ENCODE measurements at places on chromosomes 5 and 9.

- DNase-seq: no peak
These were observed 35.4 kb downstream of the RIGI start for GRCh38 chr9:32490601-32491000.

GRCh38 chr5:59562756-59563389 is 330.7 kb downstream of the PDE4D start:
- peak; percentile 18 for DNase-seq

GRCh38 chr5:62395210-62395950 is 8.3 kb downstream of the DIMT1 start:
- no peak for DNase-seq

GRCh38 chr5:135008556-135008955 is 25.5 kb downstream of the PITX1 start:
- DNase-seq: no peak

DNA sequence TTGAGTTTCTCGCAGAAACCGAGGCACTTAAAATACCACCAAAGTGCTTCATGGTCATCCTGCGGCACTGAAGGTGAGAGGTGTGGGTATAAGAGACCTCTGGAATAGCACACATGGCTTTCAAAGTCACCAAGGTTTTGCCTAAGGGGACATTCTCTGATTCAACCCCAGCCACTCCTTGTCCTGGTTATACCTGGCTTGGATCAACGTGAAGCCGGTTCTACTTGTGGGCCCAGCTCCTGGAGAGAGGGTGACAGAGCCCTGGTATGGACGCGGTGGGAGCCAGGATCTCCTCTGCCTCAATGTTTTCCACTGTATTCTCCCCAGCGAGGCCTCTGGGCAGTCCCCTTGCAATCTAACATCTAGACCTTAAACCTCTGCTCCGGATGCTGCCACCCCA is 132.0 kb downstream of the FSTL4 start:
- no peak for DNase-seq

GRCh38 chr9:22050924-22051323 is 41.8 kb upstream of the CDKN2B start:
- no peak for DNase-seq

- no peak for DNase-seq
These were observed 3.8 kb downstream of the NDST1 start for GRCh38 chr5:150511578-150512367.

- no peak for DNase-seq
These were observed 59.2 kb downstream of the PRELID2 start for GRCh38 chr5:145775893-145776444.

DNA sequence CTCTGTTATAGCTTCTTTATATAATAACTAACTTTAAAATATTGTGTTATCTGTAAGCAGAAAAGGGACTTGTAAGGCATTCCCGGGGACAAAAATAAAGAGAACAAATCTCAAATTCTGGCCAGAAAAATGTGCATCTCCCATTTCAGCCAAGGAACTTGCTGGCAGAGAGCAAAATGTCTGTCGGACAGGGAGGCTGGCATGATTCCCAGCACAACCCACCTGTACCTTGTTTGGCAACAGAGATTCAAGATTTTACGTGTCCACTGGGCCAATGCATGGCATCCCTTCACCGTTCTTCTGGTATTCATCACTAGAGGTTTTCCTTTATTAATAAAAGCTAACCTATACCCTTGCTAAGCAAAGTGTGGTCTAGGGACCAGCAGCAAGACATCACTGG is 566.6 kb downstream of the PSAT1 start:
- no peak for DNase-seq

GRCh38 chr9:107049803-107050184 is 186.8 kb downstream of the ZNF462 start:
- no peak for DNase-seq

- DNase-seq: no peak
These were observed 55.8 kb downstream of the PARP8 start for GRCh38 chr5:50722223-50722622.

DNA sequence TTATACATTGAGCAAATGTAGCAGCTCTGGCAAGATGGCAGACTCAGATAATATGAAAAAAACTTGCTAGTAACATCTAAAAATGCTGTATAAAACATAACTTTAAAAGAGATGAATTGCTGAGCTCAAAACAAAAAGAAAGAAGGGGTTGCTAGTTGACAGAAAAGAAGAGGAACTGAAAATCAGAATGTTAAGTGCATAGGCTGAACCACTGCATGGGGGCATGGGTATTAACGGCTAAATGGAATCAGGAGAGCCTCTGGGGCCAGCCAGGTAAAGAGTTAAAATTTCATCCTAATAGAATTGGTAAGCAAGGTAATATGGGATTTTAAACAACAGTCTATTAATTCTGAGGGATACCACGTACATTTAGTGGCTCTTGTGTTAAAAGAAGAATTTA is 146.8 kb downstream of the SMC2 start:
- no peak for DNase-seq

DNA sequence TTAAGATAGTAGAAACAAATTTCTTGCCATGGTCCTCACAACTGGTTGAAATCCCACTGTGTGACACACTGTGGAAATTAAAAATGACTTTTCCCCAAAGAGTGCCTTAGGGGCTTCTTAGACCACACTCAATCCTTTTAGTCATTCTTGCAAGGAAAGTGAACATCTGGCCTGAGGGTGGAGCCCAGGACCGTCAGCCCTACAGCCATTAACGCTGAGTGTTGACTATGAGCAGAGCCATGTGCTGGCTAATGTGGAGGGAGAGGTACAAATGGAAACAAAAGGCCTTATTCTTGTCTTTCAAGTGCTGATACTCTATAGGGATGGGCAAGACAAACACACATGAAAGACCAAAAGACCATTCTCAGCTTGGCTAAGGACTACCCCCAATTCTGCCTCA is 456.5 kb downstream of the ZSWIM6 start:
- no peak for DNase-seq

GRCh38 chr5:157253547-157253946 is 12.4 kb upstream of the CYFIP2 start:
- DNase-seq: no peak

- no peak for DNase-seq
These were observed 926.1 kb upstream of the DMAC1 start for GRCh38 chr9:8725635-8726034.

- no peak for DNase-seq
These were observed 7.8 kb downstream of the IL6ST start for GRCh38 chr5:55986931-55987330.

DNA sequence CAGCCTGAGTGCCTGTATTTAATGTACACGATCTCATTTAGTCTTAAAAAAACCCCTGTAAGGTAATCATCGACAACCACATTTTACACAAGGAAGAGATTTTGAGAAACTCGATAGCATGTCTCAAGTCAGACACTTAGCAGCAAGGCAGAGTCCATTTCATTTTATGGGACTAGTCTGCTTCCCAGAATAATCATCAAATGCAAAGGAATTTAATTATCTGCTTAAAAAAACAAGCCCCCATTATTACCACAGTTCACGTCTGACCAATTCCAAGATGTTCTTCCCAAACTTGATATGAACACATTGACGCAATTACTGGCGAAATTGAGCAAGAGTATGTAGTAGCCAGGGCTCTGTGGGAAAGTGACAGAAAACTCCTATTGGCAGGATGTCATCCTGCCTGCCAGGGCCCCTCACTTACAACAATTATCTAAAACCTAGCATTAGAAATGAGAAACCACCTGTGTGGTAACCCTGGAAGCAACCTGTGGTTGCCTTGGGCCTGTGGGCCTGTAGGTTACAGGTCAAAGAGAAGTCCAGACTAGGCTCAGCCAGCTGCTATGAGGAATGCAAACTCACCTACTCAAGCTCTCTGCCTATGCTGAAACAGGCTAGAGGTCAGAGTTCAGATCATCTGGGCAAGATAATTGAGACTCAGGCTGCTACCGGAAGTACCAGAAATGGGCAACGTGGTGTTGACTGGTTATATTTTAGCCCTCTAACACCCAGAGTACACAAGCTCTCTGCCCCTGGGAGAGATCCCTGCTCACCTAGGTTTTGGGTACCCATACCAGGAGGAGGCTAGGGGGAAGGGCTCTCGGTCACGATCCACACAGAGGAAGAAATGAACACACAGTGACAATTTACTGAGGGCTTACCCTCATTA is 1.6 kb downstream of the B4GALT1 start:
- peak; percentile 70 for DNase-seq

- DNase-seq: no peak
These were observed 48.1 kb downstream of the EBF1 start for GRCh38 chr5:159051421-159052282.

DNA sequence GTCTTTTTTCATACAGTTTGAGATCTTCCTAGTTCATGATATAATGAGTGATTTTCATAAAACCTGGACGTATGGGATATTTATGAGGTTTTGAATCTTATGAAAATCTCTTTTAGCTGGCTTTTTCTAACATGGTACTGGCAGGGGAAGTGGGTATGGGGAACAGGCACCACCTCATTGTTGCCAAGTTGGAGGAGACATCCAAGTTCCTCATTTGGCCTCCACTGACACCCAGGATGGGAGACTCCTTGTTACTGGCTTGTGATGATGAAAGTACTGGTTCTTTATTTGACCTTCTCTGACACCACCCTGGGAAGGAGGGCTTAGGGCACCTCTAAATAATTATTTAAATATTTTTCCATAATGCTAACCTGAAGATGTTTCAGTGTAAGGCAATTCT is 4.0 kb upstream of the TNPO1 start:
- DNase-seq: no peak

DNA sequence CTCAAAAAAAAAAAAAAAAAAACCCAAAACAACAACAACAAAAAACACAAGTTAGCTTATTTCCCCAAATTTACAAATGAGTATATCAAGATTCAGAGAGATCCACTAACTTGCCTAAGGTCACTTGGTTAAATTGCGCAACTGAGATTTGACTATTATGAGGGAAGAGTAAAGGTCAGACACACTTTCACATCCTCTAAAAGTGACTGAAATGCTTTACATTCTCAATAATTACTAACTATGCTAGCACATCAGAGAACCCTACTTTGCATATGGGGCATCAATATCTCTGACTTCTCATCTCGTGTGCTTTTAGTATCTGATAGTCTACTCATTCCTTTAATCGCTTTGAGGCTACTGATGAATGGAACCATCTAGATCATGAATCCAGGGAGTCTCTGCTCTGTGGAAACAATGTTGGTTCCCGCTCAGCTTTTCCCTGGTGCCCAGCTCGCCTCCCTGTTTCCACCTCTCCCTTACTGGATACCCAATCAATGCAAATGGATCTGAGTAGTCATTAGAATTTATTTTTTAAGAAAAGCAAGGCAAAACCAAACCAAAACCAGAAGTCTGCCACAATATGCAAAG is 182.1 kb upstream of the TRIM32 start:
- no peak for DNase-seq

GRCh38 chr5:120765189-120765588 is 301.1 kb downstream of the PRR16 start:
- DNase-seq: no peak

- no peak for DNase-seq
These were observed 86.1 kb downstream of the SH3TC2 start for GRCh38 chr5:148976569-148977381.

DNA sequence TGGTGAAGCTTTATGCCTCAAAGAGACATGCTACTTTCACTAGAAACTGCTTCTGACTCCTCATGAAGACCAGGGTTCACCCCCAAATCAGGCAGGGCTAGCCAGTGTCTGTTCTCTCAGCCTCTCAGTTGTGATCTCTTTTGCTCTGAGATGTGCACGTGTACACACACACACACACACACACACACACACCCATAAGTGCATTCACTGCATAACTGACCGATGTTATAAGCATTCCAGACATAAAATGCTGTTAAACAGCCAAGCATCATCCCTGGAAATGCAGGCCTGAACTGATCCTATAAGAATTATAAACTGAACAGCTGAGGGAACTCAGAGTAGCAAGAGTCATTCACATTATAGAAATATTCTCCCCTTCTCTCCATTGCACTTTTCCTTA is 85.0 kb downstream of the FSTL4 start:
- DNase-seq: no peak

- DNase-seq: no peak
These were observed 156.1 kb downstream of the LURAP1L start for GRCh38 chr9:12930906-12931305.

DNA sequence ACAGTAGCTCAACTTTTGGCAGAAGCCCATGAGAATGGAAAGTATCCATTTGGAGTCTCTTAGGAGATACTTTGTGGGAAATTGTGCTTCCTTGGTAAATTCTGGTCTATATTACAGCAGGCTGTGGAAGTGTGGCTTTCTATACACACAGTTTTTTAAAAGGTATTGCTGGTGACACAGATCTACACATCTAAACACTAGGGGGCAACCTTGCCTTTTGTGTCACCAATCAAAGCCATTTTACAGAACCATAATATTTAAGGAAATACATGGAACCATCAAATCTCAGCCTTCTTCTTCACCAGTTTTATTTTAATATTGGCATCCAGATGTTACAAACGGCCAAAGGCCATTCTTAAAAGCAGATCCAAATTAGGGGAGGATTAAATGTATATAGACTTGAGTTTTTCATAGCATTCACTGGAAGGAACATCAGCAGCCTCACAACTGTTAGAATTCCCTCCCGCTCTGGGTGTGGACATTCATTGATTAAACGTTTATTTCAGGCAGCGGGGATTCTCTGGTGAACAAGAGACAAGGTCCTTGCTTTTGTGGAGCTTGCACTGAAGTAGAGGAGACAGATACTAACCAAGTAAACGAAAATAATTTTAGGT is 132.4 kb upstream of the EPB41L4A start:
- DNase-seq: peak; percentile 34

GRCh38 chr5:121019106-121019505 is 555.0 kb downstream of the PRR16 start:
- DNase-seq: no peak

GRCh38 chr5:44603496-44604272 is 205.1 kb upstream of the MRPS30 start:
- DNase-seq: no peak

- DNase-seq: no peak
These were observed 16.8 kb downstream of the C9orf57 start for GRCh38 chr9:72043576-72043975.

GRCh38 chr9:967903-968641 is 8.4 kb upstream of the DMRT3 start:
- DNase-seq: no peak

DNA sequence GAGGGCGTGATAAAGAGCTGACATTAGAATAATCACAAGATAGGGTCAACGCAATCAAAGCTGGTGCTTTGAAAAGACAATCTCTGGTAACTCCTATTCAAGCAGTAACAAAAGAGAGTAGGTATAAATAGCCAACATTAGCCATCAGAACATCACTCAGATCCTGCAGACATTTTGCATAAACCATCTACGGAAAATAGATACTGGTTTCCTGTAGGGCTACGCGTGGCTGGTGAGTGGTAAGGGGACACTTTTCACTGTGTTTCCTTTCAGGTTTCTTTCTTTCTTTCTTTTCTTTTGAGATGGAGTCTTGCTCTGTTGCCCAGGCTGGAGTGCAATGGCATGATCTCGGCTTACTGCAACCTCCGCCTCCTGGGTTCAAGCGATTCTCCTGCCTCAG is 22.3 kb downstream of the TTF1 start:
- DNase-seq: no peak

GRCh38 chr9:94973451-94973941 is 247.0 kb downstream of the AOPEP start:
- DNase-seq: no peak

Data from CD4-positive, alpha-beta memory T cell (primary cell).